ENCODE measurements at places on chromosomes 7 and 10.
A peak's percentile ranks its signal among the peaks of the same experiment; 100 is the strongest.

DNA sequence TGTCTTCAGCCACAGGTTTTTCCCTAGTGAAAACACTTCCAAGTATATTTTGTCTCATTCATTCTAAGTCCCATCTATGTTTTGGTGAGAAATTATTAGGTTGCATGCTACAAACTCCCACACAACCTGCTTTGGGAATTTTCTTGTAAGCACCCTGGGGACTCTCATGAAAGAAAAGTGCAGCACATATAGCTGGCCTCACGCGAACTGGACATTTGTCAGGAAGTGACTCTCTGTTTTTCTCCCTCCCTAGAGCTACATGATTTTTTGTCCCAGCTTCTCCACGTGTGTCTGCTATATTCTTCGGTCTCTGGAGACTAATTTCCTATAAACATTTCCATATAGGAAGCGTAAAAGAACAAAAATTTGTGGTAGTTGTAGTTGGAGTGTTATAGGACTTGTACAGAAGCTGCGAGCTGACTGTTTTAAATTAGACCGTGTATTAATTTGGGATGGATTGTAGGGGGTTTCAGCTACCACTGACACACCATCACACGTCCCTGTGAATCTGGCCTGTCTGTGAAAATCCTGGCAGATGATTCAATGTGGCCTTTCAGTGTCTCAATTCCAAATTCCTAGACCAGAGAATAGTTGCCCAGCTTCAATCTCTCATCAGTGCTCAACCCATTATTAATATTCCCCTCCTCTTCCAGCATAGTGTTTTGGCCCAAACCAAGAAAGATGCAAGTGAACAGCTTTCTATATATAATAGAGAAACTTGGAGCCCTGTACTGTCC lies 40.2 kb downstream of the ARL4A start:
- no peak for DNase-seq

GRCh38 chr10:22927661-22928403 lies at the start of gene ARMC3:
Gene ARMC3, plus strand, starts transcription at chr10:22928053. Its CDS starts 3,944 bp downstream, at chr10:22931997.
- DNase-seq, result peak; percentile 64

GRCh38 chr10:34454590-34455261 lies 360.4 kb downstream of the PARD3 start:
- no peak for DNase-seq

DNA sequence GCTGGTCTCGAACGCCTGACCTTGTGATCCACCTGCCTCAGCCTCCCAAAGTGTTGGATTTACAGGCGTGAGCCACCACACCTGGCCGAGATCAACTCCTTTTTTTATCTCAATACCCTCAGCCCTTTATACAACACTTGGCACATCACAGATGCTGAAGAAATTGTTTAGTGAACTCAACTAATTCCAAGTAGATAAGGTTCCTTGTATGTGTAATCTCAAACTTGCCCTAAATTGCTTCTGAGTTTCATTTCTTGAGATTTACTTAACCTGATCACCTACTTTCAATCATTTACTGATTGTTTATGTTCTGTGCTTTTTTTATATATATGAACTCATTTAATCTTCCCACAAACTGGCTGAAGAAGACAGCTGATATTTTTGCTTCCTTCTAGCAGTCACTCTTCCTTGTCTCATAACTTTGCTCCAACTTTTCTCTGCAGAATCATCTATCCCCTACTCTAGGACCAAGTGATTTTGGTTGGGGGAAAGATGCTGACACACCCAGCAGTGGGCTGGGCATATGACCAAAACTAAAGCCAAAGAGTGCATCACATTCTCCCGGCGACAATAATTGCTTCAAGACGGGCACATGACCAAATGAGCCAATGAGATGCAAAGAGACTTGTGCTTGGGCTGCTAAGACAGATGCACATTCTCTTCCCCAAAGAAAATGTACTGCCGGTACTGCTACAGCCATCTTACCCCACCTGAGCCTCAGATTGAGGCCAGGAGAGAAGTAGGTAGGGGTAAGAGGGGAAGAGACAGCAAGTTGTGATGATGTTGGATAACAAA lies 40.3 kb upstream of the ARID5B start:
- DNase-seq, result no peak

- no peak for DNase-seq
Observed at GRCh38 chr7:130276796-130277762, 10.4 kb downstream of the CPA2 start.

GRCh38 chr10:89645742-89646172 lies 715 bp upstream of the PANK1 start:
- DNase-seq, result no peak

DNA sequence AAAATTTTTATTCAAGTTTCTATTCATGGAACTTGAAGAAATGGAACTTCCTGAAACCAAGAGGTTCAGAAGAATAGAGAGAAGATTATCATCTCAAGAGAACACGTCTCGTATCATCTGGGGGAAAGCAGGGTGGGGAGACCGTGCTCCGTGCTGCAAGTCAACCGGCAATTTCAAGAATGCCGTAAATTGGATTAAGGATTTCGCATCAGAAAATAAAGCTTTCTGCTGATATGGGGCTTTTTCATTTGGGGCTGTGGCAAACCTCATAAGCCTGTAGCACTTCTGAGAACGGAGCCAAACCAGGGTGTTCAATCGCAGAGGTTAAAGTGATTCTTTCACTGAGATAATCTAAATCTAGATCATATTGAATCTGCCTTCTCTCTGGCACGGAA lies 150.1 kb upstream of the NPS start:
- DNase-seq, result no peak

- no peak for DNase-seq
Observed at GRCh38 chr10:2978111-2978510, 89.2 kb upstream of the PFKP start.

GRCh38 chr7:22622116-22622785 lies 104.7 kb upstream of the IL6 start:
- no peak for DNase-seq

DNA sequence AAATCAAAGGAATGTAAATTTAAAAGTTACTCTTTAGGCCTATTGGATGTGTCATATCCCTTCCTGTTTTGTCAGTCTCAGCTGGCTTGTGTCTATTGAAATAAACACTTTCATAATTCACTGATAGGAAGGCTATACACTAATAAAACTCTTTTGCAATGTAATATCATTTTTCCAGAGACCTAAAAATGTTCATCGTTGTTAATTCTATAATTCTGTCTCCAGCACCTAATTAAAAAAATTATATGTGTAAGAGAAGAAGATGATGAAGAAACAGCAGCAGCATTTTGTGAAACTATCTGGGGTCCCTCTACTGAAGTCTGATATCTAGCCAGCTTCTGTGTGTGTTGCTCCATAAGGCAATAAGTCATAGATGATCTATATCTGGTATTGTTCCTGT lies 602.7 kb downstream of the ETV1 start:
- no peak for DNase-seq

DNA sequence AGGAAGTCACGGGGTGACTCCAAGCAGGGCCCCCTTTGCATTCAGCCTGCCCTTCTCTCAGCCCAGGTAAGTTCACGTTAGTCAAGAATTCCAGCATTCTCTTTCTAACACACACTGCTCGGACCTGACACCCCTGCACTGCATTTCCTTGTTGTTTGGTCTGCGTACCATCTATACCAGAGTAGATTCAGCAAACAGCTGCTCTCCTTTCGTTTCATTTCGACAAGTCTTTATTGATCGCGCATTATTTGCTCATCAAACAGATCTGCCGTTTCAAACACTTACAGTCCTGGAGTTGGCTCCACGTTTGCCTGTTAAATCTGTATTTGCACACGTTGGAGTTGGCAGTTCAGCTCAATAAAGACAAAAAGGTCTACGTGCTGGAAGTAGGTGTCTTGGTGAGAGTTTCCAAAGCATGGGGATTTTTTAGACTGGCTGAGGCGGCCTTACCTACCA lies 495.1 kb downstream of the RPS24 start:
- no peak for DNase-seq

- no peak for DNase-seq
Observed at GRCh38 chr7:101707587-101707986, 78.5 kb upstream of the MYL10 start.

DNA sequence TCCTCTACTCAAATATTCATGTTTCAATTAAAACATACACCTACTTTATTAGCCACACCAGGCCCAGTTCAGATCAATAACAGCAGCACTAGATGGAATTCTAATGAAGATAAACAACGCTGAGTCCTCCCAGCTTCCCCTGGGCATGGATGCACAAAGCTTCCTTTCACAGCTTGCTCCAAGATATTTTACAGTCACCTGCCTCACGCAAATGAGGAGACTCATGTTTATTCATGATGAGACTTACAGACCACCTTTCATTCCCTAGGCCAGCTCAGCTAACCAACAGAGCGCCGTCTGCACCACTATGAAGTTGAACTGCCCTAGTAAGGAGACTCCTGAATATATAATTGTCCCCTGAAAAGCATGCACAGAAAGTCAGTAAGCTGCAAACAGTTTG lies 283.0 kb upstream of the AOAH start:
- DNase-seq, result no peak

DNA sequence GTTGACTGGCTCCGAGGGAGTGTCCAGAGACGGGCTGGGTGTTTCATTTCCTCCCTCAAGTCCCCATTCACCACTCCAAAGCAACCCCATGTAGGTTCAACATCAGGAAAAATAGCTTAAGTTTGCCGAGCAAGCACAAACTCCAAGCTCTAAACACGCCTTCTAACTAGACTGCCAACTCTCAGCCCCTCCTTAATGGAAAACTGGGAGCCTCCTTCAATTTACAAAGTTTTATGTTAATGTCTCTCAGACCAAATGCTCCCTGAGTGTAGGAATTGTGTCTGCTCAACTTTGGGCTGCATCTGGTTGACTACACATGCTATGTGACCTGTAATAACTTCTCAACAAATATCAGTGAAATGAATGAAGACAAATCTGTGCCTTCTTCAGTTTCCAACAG lies 87.5 kb downstream of the FAM204A start:
- no peak for DNase-seq

- no peak for DNase-seq
Observed at GRCh38 chr7:15848901-15849300, 162.4 kb upstream of the MEOX2 start.

DNA sequence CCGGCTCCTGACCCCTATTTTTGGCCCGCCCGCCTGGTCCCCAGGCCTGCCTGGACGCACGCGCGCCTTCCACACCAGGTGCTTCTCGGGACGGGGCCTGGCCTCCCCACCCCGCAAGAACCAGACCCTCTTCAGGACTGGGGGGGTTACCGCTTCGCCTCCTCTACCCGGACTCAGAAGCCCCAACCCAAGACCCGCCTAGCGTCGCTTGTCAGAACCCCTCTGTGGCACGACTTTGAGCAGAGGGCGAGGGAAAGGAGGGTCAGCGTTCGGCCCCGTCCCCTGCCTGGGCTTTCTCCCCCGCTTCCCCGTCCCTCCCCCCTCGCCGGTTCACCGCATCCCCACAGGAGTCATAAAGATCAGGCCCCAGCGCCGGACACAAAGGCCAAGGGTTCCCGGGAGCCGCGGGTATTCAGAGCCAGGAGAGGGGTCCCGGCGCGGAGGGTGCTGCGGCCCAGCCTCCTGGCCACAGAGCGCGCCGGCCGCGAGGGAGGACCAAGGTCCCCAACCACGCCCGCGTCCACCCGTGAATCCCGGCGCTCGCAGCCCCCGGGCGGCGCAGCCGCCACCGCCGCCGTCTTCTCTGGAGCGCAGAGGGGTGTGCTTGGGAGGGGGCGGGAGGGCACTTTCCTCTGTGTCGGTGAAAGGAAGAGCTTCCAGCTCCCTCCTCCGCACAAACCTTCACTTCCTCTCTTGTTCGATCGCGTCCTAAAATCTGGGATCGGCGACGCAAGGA lies 351.9 kb downstream of the DNAJB6 start:
- DNase-seq, result no peak

DNA sequence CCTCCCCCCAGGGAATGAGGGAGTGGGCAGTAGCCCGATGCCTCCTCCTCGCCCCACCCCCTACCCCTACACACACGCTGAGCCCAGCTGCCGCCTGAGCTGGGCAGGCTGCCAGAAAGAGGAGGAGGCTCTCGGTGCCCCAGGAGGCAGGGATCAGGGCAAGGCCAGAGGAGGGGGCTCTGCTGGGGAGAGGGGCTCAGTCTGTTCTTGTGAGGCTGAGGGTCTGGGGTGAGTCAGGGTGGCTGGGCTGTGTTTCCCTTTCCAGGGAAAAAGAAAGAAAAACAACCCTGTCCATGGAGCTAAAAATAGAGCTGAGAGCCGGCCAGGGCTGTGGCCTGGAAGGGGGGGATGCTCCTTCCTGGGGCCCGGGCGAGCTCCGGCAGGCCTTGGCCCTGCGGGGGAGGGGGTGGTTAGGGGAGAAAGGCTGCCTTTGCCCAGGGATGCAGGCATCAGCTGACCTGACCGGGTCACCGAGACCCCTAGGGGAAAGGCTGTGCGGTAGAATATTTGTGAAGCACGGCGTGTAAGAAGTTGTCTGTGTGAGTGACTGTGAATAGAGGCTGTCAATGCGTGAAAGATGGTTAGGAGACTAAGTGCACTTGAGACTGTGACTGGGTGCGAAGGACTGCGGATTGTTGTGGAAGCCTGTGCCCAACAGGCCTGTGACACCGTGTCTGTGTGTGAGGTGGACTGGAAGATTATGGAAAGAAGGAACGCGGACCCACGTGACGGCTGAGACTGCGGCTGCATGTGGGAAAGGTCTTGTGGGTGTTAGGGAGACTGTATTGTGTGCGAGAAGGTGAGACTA lies 1.2 kb upstream of the LZTS2 start:
- DNase-seq, result peak; percentile 45

GRCh38 chr10:1035201-1035600 lies 9.5 kb upstream of the IDI2 start:
- DNase-seq, result no peak

DNA sequence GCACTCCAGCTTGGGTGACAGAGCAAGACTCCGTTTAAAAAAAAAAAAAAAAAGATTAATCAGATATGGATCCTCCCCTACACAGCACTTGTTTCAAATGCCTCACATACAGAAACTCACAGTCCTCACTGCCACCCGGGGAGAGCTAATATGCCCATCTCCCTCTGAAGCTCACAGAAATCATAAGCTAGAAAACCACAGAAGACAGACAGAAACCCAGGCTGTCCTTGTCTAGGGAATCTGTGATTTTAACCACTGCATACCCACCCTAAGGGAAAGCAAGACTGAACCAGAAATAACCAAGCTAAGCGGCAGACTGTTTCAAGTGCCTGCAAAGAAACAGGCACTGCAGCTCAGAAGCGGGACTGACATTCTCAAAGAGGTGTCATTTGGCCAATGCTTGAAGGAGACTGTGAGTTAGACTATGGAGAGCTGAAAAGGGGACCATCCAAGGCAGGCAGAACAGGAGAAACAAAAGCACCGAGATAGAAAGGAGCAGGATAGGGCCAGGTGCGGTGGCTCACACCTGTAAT lies 37.6 kb downstream of the SLC37A3 start:
- DNase-seq, result no peak

DNA sequence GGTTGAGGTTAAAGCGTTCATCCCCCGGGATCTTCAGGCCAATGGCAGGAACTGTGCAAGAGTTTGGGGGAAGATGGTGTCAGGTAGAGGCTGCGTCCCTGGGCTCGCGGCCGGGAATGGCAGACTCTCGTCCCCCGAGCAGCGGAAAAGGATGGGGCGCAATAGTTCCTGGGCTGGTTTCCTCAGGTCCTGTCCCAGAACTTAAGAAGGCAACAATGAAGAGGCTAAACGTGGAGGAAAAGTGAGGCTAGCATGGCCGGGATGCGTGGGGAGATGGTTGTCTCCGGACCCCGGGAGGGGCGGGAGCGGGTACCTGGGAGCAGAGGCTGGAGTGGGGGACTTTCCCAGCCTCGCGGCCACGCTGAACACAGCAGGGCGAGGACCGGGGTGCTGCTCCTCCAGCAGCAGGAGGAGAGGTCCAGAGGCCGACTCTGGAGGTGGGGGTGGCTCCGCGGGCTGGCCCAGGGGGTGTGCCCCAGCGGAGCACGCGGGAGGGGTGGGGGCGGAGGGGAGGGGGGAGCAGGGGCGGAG lies 882 bp downstream of the IRF5 start:
- DNase-seq, result peak; percentile 63

- no peak for DNase-seq
Observed at GRCh38 chr7:35467456-35467978, 213.6 kb upstream of the TBX20 start.

Data from memory B cell (primary cell).